ENCODE measurements at places on chromosomes 1 and 21.

GRCh38 chr1:17565461-17566252 lies 26.2 kb downstream of the ARHGEF10L start:
- no peak for DNase-seq

- DNase-seq: no peak
Measured at GRCh38 chr1:89847191-89847729, 26.4 kb downstream of the LRRC8D start.

DNA sequence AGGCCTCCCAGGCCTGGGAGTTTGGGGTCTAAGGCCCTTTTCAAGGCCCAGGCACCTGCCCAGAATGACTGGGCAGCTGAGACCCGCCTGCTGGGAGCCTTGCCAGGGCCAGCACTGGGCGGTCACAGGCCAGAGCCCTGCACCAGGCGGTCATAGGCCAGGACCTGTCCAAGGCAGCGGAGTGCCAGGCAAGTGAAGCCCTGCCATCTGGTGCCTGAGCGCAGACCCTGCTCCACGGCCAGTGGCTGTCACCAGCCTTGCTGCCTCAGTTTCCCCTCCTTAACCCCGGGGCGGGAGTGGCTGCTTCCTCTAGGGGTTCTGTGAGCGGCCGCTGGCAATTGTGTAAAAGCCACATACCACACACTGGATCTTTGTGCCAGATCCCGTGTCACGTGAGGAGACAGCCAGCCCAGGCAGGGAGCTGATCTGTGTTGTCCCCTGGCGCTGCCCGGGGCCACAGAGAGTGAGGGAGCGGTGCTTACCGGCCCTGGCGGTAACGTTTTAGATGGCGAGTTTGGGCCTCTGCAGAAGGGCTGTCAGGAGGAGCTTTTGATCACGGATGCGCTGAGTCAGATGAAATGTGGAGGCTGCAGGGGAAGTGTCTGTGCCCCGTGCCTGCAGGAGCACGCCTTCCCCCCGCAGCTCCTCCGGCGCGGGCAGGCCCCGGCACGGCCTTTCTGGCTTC lies 4.6 kb downstream of the COL18A1 start:
- DNase-seq: no peak

DNA sequence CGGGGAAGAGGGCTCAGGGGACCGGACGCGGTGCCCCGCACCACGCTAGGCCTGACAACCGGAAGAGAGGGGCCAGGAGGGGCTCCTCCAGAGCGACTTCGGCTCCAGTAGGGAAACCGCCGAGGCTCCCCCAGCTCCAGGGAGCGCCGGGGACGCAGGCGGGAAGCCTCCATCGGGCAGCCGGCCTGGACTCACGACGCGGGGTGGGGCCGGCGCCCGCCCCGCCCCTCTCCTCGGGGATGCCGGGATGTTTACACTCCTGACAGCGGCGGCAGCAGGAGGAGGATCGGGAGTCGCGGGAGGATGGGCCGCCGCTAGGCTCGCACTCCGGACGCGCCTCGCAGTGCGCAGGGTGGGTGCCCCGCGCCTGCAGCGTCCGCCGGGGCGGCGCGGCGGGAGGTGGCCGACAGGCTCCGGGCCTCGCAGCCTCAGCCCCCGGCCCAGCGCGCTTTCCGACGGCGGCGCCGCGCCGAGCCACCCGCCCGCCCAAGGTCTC lies at the start of gene NEK7:
Gene NEK7 (plus strand): TSS at position 254 of the 496 bp plus-strand sequence. CDS start 75,583 bp downstream, outside the sequence.
- peak; percentile 12 for DNase-seq

- DNase-seq: no peak
Measured at GRCh38 chr1:22074803-22075202, 22.3 kb downstream of the CDC42 start.

GRCh38 chr1:233211595-233211994 lies 83.9 kb downstream of the PCNX2 start:
- no peak for DNase-seq

DNA sequence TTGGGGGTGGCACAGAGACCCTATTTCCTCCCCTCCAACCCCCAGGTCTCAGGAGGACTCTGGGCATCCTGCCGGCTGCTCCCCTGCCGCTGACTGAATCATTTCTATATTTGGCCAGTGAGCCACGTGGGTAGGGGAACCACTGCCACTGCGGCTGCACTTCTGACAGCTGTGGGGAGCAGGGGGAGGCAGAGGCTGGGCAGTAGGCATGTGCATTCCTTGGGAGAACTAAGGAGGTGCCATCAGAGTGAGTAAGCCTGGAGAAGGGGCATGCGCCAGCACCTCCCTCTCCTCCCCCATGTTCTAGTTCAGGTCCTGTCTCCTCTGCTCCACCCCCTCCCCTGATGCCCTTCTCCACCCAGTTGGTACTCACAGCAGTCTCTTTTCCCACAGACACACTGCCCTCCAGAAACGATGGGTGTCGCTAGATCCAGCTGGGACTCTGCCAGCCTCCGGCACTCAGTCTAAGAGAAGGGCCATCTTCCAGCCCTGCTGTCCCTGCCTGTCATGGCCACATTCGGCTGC lies 12.0 kb downstream of the PPFIA4 start:
- no peak for DNase-seq

- DNase-seq: no peak
Measured at GRCh38 chr21:44090325-44090724, 16.9 kb upstream of the PWP2 start.

Measured in activated naive CD8-positive, alpha-beta T cell treated with anti-CD3 and anti-CD28 coated beads, Interleukin-2, amount 50 U/mL, for 16 hours (primary cell).